ENCODE measurements at places on chromosomes 1 and 21. TPM values are rescaled to one million over a fixed set of nuclear protein-coding genes. Genes with fewer than 3 reads are reported as not detected.

The ZNF593OS gene
- total RNA-seq, result not detected

The SMIM1 gene
- total RNA-seq, result 2.6 TPM

DNA sequence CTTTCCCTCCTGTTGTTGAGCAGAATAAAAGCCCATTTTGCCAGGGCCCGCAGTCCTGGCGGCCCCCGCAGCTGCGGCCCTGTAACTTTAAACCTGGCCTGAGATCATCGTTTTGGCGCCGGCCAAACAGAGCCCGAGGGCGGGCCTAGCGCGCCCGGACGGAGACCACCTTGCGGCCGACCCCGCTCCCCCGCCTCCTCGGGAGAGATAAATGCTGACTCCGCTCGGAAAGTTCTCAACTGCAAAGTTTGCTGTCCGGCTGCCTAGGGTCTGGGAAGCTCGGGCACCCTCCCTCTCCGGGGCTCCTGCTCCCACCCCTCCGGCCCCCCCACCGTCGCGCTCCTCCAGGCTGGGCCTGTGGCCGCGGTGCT, at the start of gene PDPN:
TSS of gene PDPN (plus strand) at position 238 of the 371 bp plus-strand sequence. CDS start 202 bp downstream, outside the sequence.
- H3K36me3 ChIP-seq, result no peaks in the 10 kb centered on the region
- H3K4me1 ChIP-seq, result no peaks in the 10 kb centered on the region
- no peak for DNase-seq
- H3K27me3 ChIP-seq, result peaks cover 15% of the 10 kb centered on the region
- no peak within 1 kb of the TSS for H3K27ac ChIP-seq
- no peak within 1 kb of the TSS for H3K4me3 ChIP-seq

GRCh38 chr1:45057542-45057941, 45.5 kb downstream of the UROD start:
- no peaks in the 10 kb centered on the region for H3K36me3 ChIP-seq
- DNase-seq, result no peak
- no peak overlapping the region for H3K27ac ChIP-seq
- no peaks in the 10 kb centered on the region for H3K27me3 ChIP-seq

DNA sequence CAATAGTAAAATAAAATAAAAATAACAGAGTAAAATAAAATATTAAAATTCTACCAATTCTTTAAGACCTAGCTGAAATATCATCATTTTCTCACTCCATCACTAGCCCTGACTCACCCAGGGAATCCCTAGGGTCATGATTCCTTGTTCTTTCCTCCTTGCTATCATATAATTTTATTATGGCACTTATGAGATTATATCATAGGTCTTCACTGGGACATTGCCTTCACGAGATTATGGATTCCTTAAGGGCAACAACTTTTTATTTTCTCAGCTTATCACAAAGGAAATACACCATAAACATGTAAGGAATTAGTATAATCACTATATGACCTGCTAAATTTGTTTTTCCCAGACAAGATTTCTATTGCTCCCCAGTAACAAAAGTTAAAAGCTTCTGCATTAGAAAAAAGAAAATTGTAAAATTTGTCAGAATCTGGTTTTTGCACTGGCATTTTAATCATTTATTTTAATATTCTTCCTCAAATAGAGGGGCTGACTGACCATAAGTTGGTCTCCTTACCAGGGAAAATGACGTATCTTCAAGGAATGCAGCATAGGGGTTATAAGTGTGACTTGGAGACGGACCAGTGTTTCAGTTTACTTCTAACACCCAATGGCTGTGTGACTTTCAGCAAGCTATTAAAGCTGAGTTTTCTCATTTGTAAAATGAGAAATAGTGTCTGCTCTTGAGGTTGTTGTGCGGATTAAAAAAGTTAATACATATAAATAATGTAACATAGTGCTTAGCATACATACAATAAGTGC, 8.8 kb upstream of the CLCA4 start:
- peaks cover 2% of the 10 kb centered on the region for H3K27me3 ChIP-seq
- no peak for DNase-seq
- H3K36me3 ChIP-seq, result no peaks in the 10 kb centered on the region
- no peak overlapping the region for H3K27ac ChIP-seq
- H3K4me3 ChIP-seq, result no peak overlapping the region

GRCh38 chr1:37509181-37509580, 5.4 kb downstream of the MEAF6 start:
- no peak overlapping the region for H3K4me3 ChIP-seq
- no peak for DNase-seq
- H3K4me1 ChIP-seq, result peaks cover 14% of the 10 kb centered on the region
- H3K27me3 ChIP-seq, result no peaks in the 10 kb centered on the region

DNA sequence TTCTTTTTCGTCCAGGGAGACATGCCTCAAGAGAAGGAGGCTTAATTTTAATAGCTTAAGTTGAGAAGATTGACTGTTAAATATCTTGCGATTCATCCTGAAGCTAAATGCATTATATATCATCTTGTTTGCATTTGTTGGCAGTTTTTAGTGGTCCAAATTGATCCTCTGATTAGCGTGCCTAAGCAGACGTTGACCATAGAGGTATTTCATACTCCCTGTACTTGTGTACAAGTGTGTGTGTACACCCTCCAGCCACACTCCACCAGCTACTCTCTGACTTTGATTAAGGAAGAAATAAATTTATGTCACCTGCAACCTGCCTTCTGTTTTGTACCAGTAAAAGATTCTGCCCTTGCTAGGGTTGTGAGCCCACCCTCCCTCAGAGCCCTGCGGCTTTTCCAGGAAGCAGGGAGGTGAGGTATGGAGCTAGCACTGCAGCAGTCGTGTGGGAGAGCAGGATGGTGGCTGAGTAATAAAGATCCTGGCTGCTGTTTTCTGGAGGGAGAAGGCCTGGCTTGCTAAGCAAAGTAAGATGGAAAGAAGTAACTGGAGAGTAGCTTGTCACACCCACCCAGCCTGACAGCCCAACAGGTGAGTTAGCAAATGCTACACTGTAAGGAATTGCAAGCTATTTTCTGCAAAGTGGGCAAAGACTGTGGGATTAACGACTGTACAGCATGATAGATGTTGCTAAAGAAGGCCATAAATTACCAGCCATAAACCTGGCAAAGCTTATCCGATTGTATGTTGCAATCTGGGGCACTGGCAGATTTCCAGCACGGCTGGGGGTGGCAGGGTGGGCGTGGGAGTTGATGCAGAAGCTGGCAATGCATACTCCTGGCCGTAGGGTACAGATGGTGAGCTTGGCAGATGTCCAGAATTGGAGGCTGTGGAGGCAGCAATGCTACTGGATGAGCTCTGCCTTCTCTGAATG, 170.2 kb downstream of the TNR start:
- H3K4me3 ChIP-seq, result no peak overlapping the region
- H3K4me1 ChIP-seq, result peaks cover 4% of the 10 kb centered on the region
- H3K27ac ChIP-seq, result no peak overlapping the region

DNA sequence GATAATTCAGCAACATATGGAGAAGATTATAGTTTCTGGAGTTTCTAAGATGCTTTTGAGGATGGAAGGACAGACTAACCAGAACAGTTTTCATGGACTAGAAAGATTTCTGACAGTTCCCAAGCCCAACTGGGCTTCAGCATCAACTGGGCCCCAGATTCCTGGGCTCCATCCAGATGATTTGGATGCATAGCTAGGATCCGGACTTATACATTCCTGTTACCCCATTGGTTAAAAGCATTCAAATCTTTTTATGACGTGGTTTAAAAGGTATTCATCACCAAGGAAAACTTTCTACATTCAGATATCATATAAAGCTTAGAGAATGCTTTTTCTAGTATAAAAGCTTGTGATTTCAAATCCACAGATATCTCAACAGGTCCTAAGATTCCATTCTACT, 29.7 kb downstream of the TSHB start:
- H3K4me1 ChIP-seq, result peaks cover 23% of the 10 kb centered on the region
- H3K27ac ChIP-seq, result no peak overlapping the region
- H3K27me3 ChIP-seq, result no peaks in the 10 kb centered on the region
- H3K4me3 ChIP-seq, result no peak overlapping the region
